ENCODE measurements at places on chromosomes 13 and 19.

GRCh38 chr19:5305163-5305562 lies 35.4 kb downstream of the PTPRS start:
- H3K4me3 ChIP-seq: no peak overlapping the region
- no peaks in the 10 kb centered on the region for H3K36me3 ChIP-seq
- H3K27me3 ChIP-seq: no peaks in the 10 kb centered on the region
- no peak for DNase-seq
- peaks cover 5% of the 10 kb centered on the region for H3K4me1 ChIP-seq

- H3K4me1 ChIP-seq: no peaks in the 10 kb centered on the region
- peaks cover 12% of the 10 kb centered on the region for H3K36me3 ChIP-seq
- no peak overlapping the region for H3K4me3 ChIP-seq
These were observed 10.7 kb downstream of the ZNF846 start for GRCh38 chr19:9757544-9758501.

- H3K4me1 ChIP-seq: no peaks in the 10 kb centered on the region
- H3K36me3 ChIP-seq: no peaks in the 10 kb centered on the region
- H3K4me3 ChIP-seq: no peak overlapping the region
- no peak overlapping the region for H3K27ac ChIP-seq
These were observed 89.3 kb downstream of the NUFIP1 start for GRCh38 chr13:44899967-44900366.

DNA sequence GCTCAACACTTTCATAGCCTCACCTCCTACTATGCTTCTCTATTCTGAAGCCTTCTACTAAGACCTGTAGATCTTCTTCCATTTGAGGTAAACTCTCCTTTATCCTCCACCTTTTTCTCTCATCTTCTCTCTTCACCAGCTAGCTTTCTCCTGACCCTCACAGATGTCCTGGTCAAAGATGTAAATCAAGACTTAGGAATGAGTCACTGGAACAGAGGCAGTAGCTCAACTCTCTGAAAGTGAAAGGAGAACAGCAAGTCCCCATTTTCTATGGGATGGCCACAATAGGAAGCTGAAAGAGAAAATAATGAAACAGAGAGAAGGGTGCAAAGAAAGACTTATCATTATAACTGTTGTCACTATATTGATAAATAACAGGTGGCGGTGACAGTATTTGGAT lies 86.1 kb upstream of the DOCK9 start:
- no peak overlapping the region for H3K27ac ChIP-seq
- H3K4me3 ChIP-seq: no peak overlapping the region
- DNase-seq: no peak
- H3K27me3 ChIP-seq: no peaks in the 10 kb centered on the region
- H3K36me3 ChIP-seq: no peaks in the 10 kb centered on the region

GRCh38 chr19:5644037-5644436 lies 21.2 kb downstream of the SAFB start:
- peaks cover 73% of the 10 kb centered on the region for H3K36me3 ChIP-seq
- H3K4me1 ChIP-seq: no peaks in the 10 kb centered on the region
- no peaks in the 10 kb centered on the region for H3K27me3 ChIP-seq
- H3K27ac ChIP-seq: no peak overlapping the region
- DNase-seq: no peak

GRCh38 chr19:47419030-47419783 lies at the start of gene MEIS3:
Gene MEIS3, minus strand, starts transcription at chr19:47419527. Its CDS starts 446 bp downstream, at chr19:47419081.
- DNase-seq: peak; percentile 64
- peaks cover 75% of the 10 kb centered on the region for H3K27me3 ChIP-seq
- no peaks in the 10 kb centered on the region for H3K36me3 ChIP-seq
- H3K4me3 ChIP-seq: peak within 1 kb of the TSS; percentile 41
- no peak within 1 kb of the TSS for H3K27ac ChIP-seq

- peak overlapping the region; percentile 88 for H3K4me3 ChIP-seq
- DNase-seq: peak; percentile 67
- H3K27ac ChIP-seq: peak overlapping the region; percentile 75
- H3K36me3 ChIP-seq: peaks cover 31% of the 10 kb centered on the region
- H3K27me3 ChIP-seq: no peaks in the 10 kb centered on the region
These were observed 2.0 kb downstream of the PTBP1 start for GRCh38 chr19:799076-799881.

- H3K4me1 ChIP-seq: peaks cover 19% of the 10 kb centered on the region
- H3K36me3 ChIP-seq: peaks cover 29% of the 10 kb centered on the region
- peak overlapping the region; percentile 76 for H3K27ac ChIP-seq
- H3K4me3 ChIP-seq: peak overlapping the region; percentile 89
- DNase-seq: no peak
These were observed 968 bp downstream of the RAVER1 start for GRCh38 chr19:10332158-10332964.

All from H1 (cell line).